T1000 (cell line): ENCODE measurements at places on chromosomes 3 and 15.

DNA sequence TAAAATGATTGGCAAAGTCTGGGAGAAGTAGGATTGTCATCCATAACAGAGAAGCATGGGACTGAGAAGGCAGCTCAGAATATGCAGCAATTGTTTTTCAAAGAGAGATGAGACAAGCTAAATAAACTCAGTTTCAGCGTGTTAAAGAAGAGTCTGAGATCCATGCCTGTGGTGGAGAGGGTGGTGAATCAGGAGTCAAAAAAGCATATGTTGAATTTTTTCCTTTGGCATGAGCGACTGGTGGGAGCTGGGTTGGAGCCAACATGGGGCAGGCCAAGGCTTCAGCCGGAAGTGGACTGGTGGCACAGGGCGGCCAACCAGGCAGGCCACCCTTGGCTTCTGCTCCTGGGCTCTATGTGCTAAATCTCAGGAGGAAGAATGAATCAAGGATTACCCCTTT is 102.0 kb downstream of the SST start:
- no peak for DNase-seq

DNA sequence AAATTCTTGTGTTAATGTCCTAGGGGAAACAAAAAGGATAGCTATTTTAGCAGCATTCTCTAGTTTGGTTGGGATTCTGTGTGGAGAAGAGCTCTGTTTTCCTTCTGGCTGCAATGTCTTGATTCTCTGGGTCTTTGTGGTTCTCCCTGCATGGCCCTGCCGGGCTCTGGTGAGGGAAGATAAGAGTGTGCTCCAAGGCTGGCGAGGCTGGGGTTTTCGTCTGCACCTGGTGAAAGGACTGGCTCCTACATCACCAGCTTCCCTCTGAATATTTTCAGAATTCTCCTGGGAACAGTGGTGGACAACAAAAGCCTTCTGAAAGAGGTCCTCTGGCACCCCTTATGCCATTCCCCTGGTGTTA is 38.1 kb upstream of the SFMBT1 start:
- no peak for DNase-seq

GRCh38 chr15:67807836-67808235 is 17.5 kb upstream of the SKOR1 start:
- no peak for DNase-seq

GRCh38 chr3:98240131-98240530 is 23.9 kb upstream of the OR5H6 start:
- DNase-seq, result no peak

GRCh38 chr3:53091011-53091410 is 39.2 kb downstream of the RFT1 start:
- DNase-seq, result no peak

DNA sequence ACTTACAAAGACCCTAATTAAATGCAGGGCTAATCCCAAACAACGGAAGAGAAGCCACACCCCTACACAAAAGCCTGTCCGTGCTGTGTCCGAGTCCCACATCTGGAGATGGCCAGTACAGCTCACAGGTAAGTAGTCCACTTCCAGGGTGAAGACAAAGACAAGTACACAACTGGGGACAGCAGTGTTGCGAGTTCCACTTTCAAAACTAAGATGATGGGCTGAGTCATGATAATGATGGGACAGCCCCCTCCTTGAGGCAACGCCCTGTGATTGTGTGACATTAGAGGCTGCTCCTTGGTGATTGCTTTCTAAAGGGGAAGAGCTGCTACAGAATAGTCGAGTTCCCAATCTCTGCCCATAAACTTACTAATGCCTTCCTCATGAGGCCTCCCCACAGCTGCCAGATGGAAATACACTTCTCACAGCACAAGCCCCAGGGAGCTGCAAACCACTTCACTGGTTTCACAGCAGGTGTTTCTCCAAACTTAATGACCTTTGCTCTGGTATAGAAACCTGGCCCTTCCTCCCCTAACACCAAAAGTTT is 27.6 kb downstream of the RFT1 start:
- no peak for DNase-seq

DNA sequence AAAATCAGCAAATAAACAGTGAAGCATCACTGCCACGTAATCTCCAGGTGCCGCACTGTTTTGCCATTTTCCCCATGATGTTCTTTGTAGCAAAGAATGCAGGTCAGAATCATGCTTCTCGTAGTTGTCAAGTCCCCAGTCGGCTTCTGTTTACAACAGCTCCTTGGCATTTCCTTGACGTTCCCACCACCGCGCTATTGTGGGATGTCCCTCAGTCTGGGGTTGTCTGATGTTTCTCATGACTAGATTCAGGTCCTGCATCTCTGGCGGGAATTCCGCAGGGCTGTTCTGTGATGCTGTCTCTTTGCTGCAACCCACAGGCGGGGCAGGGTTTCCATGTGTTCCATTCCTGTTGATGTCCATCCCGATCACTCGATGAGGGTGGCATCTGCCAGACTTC is 117.9 kb upstream of the SMAD3 start:
- DNase-seq, result no peak

- DNase-seq, result no peak
Observed at GRCh38 chr3:10428406-10429091, 76.8 kb downstream of the ATP2B2 start.

DNA sequence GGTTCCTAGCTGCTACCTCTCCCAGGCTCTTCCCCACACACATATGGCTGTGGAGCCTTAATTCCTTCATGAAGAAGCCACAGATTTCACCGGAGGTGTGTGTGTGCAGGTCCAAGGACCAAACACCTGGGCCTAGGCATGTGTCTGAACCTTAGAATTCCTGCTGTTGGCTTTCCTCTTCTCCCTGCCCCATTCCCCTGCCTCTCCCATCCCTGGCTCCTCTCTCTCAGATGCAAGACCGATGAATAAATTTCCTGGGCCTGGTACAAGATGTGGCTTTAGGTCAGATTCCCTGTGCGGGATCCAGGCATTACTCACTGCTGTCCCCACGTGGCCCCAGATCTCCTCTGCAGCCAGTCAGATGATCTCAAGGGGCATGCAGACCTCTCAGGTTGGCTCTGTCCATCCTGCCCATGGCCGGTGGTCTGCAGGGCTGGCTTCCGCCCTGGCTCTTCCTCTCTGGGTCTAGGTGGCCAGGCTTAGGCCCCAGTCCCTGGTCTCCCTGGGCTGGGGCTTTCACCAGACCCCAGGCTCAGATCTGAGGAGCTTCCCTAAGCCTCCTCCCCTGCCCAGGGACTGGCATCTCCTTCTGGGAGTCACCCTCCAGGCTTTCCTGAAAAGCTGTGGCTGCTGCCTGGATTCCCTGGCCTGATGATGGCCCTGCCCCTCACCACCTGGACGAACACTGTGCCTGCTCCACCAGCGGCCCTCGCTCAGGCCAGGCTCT is 20.5 kb downstream of the CCR9 start:
- DNase-seq, result no peak

- DNase-seq, result no peak
Observed at GRCh38 chr3:38397320-38397719, 50.7 kb downstream of the XYLB start.

DNA sequence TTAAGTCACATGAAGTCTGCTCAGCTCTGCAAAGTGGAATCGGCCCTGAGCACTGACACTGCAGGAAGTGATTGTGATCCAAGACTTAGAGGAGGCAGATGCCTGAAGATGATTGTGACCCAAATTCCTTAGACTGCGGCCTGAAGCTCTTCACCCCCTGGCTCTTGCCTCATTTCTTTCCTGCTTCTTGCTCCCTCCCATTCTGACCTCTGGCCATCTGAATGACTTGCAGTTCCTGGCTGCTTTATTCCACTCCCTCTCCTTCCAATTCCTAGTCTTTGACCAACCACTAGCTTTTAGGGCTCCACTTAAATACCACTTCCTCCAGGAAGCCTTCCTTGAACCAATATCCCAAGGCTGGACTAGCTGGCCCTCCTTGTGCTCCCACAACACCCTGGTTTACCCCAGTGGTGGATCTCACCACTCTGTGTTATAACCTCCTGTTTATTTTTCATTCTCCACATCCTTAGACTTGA is 9.9 kb upstream of the EPB42 start:
- DNase-seq, result no peak

GRCh38 chr15:29126821-29127461 is 142.7 kb downstream of the NSMCE3 start:
- no peak for DNase-seq

- DNase-seq, result no peak
Observed at GRCh38 chr15:87748483-87748882, 508.1 kb downstream of the NTRK3 start.

GRCh38 chr15:91068436-91068835 is 31.6 kb upstream of the SV2B start:
- no peak for DNase-seq

- no peak for DNase-seq
Observed at GRCh38 chr3:133460809-133461208, 61.0 kb downstream of the BFSP2 start.

DNA sequence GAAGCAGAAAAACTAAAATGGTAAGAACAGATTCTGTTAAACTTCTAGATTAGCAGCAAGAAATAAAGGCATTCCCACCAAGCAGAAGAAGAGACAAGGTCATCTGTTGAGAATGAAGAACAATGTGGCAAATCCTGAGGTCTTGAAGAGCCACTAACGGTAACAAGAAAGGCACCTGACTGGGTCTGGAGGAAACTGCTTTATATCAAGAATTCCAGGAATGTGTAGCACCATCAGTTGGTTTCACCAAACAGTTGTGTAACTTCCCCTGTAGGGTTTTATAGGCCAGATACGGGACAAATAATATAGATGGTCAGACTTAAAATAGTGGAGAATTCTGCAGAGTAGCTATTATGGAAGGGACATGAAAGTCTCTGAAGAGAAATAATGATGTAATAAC is 57.3 kb downstream of the ACAP2 start:
- DNase-seq, result no peak

GRCh38 chr3:69144631-69145245 is 22.3 kb upstream of the LMOD3 start:
- no peak for DNase-seq

- DNase-seq, result no peak
Observed at GRCh38 chr3:59997583-59997982, 947.8 kb upstream of the CFAP20DC start.

GRCh38 chr3:33839283-33839682 is 40.9 kb downstream of the PDCD6IP start:
- no peak for DNase-seq

GRCh38 chr3:109224333-109224732 is 87.8 kb downstream of the C3orf85 start:
- DNase-seq, result no peak

DNA sequence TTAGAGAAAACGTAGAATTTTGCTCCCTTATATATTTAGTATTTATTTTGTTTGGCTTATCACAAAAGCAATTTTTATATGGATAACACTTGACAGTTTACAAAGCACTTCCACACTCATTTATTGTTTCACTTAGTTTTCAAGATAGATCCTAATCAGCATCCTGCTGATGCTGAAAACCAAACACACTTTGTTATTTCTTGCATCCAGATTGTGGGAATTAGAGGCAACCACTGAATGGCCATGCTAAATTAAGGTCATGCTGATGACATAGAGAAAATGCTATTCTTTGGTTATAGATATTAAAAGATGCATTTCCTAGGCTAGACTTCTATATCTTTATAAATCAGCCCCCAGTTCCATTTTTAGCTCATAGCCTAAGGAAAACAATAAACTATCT is 474.1 kb upstream of the KCNMB2 start:
- no peak for DNase-seq

DNA sequence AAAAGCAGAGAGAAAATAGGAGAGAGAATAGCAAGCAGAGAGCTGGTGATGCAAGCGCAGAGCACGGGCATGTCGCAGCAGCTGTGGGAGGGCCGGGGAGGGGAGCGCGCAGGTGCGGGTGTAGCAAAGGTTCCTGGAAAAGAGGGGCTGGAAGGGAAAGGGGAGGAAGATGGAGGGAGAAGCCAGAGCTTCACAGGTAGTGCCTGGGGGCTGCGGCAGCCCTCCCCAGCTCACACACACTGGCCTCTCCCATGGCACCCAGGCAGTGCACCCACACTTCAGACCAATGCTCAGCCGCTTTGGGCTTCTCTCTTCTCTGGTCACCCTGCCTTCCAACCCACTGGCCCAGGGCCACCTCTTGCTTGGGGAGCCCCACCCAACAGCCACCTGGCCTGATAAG is 72.1 kb downstream of the ADAMTS7 start:
- DNase-seq, result no peak

DNA sequence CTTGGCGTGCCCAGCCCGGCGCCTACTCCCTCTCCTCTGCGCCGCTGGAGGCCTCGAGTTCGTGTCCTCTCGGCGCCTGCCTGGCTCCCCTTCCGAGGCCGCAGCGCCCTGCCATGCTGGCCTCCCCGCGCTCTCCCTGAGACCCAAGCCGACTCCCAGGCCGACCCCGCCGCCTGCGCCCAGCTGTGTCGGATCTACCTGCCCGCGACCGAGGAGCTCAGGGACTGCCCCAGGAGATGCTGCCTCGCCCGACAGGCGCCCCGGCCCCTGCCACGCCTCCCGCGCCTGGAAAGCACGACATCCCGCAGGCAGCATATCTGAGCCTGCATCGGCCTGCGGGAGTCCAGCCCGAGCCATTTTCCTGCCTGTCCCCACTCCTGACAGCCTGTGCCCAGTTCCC is 16.1 kb downstream of the PAQR9 start:
- no peak for DNase-seq

DNA sequence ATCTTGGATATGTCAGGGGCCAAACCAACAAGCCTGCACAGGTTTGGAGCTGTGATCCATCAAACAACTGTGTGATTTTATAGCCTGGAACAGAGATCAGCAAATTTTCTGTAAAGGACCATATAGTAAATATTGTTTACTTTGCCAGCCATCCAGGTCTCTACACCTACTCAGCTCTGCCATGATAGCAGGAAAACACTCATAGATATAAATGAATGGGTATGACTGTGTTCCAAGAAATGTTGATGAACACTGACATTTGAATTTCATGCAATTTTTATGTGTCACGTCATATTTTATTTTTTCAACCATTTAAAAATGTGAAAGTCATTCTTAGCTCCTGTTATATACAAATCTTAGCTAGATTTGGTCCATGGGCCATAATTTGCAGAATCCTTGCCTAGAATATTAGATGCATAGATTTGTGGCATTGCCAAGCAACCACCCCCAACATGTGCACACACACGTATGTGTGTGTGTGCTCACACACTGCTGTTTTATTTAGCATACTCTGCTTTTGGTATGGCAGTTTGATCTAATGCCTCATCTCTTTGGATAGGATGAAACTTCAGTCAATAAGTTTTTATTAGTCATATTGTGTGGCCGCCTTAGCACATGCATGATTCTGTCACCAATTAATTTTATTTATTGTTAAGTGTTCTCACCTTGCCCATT is 6.4 kb downstream of the ATXN7 start:
- no peak for DNase-seq

DNA sequence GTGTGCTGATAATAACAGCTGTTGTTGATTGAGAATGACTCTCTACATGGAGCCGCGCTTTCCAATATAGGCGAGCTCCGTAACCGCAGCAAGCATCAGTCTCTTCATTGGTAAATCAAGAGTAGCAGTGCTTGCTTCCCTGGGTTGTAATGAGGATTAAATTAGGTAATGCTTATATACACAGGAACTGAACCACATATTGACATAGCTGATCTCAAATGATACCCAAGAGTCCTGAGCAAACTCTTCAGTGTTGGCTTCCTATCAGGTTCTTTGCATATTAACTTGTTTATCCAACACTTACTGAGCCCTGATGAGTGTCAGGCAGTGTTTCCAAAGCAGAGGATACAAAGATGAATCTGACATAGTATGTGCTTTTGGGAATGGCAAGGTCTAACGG is 46.4 kb upstream of the SLCO3A1 start:
- DNase-seq, result no peak

GRCh38 chr15:58440922-58441321 is 9.1 kb downstream of the LIPC start:
- no peak for DNase-seq

GRCh38 chr3:154469585-154469984 is 39.6 kb upstream of the GPR149 start:
- no peak for DNase-seq

GRCh38 chr3:153972862-153973261 is 148.3 kb upstream of the ARHGEF26 start:
- DNase-seq, result no peak
